Left ventricle myocardium superior (tissue), 1 donor: ENCODE measurements at places on chromosomes 2 and 18. TPM values are rescaled to one million over a fixed set of nuclear protein-coding genes. Genes with fewer than 3 reads are reported as not detected.

Gene RIF1
- 16.3 TPM for total RNA-seq

Gene EVX2
- not detected for total RNA-seq

Gene POTEC
- not detected for total RNA-seq

Gene SLC5A7
- total RNA-seq, result 0.07 TPM

DNA sequence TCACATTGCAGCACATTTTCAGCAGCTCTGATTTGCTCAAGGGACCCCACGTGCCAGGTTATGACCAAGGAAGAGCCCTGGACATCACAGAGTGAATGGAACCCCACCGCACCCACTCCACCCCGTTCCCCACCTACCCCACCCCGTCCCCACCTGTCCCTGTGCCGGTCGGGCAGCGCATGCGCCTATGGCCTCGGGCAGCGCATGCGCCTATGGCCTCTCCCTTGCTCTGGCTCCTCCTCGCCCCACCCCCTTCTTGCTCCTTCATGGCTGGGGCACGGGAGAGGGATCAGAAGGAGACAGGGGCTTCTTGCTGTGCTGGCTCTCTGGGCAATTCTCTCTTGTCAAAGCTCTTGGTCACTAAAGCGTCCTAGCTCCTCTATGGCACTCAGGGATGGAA lies 371.8 kb upstream of the HS6ST1 start:
- no peak for DNase-seq

- DNase-seq, result no peak
Observed at GRCh38 chr18:37166491-37166890, 337.6 kb downstream of the KIAA1328 start.

DNA sequence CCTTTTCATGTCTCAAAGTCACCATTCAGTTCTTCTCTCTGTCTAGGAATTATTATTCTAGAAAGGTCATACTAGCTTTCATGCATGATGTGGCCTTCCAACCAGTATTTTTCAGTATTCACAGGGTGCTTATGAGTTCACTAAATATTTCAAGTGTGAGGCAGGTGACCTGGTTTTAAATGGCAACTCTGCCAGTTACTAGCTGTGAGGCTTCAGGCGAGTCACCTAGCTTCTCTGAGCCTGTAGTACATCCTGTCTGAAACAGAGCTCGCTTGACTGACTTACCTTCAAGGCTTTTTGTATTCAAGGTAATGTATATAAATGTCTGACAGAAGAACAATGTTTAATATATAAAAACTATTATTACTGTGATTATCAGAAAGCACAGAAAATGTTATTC lies 19.4 kb upstream of the ACVR1 start:
- DNase-seq, result no peak

DNA sequence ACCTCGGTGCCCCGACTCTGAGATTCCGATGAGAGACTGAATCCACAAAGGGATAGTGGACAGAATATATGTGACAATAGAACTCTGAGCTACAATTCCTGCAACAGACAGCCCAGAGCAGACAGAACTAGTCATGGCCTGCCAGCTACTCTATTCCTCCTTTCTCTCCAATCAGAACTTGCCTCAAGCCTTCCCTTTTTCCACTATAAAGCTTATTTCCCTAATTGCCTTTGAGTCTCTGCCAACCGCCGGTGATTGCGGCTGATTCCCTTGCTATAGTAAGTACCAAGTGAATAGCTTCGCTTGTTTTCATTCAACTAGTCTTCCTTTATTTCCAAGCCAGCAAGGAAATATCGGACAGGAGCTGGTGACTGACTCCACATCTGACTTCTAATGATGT lies 96.8 kb downstream of the DSC3 start:
- no peak for DNase-seq

DNA sequence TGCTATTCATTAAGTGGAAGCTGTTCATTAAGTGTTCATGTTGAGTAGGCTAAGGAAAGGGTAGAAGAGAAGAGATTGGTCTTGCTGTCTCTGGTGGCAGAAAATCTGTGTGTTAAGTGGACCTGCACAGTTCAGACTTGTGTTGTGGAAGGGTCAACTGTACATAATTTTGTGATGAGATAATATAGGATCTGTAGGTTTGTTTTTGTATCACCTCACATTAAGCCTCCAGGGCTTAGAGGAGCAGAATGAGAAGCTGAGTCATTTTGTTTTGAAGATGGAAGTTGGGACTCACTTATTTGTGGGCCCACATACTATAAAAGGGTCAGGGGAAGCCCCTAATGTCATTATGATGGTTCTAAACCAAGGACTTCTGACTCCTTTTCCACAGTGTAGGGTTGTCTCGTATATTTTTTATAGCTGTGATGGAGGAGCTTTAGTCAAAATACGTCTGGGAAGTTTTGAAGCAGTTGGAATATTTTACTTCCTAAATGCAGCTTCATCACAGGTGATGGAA lies 18.2 kb downstream of the PMS1 start:
- no peak for DNase-seq

GRCh38 chr2:162245781-162246180 lies 2.5 kb upstream of the FAP start:
- no peak for DNase-seq

DNA sequence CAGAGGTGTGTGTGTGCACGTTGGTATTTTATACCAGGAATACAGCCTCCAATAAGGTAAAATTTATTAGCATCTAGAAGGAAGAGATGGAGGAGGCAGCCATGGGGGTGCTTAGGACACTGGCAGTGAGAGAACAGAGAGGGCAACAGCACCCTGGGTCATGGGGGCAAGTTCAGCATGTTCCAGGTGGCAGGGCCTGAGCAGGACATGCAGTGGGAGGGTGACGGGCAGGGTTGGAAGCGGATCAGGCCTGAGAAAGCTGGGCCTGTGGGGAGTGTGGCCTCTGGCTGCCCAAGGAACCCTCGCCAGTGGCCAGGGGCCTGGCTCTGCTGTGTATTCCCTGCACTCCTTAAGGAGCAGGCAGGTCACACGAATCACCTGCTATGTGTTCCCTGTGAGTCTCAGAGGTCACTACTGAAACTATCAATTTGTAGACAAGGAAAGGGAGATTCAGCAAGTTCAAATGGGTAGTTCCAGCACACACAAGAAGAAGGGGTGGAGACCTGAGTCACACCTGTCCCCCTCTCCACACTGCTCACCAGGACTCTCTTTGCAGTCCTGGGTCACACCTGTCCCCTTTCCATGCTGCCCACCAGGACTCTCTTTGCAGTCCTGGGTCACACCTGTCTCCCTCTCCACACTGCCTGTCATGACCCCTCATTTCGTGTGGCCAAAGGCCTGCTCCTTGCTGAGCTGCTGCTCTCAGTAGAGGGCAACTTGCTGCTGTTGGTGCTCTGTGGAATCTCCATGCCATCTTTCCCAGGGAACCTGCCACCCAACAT lies 463.9 kb upstream of the HS6ST1 start:
- no peak for DNase-seq
